ENCODE measurements at places on chromosomes 11 and 22.
A peak's percentile ranks its signal among the peaks of the same experiment; 100 is the strongest.

- DNase-seq, result no peak
Measured at GRCh38 chr11:35247863-35248262, 108.9 kb downstream of the CD44 start.

GRCh38 chr11:103637295-103637694 lies 399.1 kb upstream of the DDI1 start:
- DNase-seq, result no peak

- no peak for DNase-seq
Measured at GRCh38 chr11:69985641-69986439, 92.3 kb upstream of the ANO1 start.

DNA sequence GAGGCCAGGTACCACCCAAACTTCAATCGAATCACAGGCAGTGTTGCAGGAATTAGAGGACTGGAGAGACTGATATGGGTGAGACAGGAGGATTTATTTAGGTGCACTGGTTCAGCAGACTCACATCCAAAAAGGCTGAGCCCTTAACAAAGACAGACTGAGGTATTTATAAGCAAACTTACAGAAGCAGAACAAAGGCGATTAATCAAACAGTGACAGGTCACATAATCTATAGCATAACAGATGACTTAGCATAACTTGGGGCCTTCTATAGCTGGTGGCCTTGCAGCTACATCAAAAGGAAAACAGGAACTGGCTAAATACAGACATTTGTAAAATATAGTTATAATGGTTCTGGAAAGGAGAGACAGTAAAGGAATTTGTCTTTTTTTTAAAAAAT lies 2.1 kb downstream of the APOBEC3B start:
- peak; percentile 31 for DNase-seq

DNA sequence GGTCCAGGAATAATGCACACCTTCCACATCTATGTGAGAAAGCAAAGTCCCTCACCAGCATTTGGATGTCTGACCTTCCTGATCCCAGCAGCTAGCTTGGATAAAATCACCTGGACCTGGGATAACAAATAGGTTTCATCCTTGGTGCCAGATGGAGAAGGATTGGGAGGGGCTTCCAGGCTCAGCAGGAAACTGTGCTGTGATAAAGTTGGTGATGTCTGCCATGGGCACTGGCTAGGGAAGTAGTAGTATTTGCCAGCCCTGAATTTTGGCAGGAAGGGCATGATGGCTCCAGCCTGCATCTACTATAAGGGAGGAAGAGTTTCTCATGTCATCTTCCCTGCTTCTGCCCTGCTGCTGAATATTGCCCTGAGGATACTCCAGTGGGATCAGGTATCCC lies 37.5 kb downstream of the C11orf91 start:
- DNase-seq, result no peak

DNA sequence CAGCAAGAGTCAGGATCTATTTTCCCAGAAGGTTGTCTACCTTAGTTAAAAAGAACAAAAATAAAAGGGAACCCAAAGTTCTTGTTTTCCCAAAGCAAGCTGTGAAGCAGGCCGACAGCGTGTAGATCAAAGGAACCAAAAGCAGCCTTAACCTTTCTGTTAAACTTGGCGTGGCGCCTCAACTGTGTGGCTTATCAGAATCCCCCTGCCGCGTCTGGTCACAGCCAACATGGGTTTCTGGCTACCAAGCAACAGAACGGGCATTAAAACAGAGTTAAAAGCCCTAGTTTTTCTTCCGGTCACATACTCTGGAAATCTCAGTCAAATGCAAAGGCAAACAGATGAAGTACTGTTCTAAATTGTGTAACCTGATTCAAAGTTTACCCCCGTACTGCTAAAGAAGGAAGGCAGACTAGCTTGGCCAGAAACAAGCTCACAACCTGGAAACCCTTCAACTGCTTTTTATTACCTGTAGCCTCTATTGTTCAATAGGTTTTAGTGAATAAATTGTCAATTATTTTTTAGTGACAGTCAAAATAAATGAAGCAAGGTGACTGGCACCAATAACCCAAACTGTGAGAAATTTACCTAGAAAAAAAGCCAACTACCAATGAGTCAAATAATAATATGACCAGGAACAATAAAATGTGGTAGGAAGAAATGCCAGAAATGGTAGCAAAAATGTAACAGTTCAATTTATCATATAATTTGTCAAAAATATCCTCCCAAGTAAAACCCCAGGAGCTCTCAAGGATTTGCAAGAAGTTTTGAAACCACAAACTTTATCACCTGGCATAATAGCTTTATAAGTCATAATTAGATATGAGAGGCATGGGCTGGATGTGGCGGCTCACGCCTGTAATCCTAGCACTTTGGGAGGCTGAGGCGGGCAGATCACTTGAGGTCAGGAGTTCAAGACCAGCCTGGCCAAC lies 21.4 kb downstream of the CHKA start:
- DNase-seq, result no peak
